GM13977 (cell line): ENCODE measurements at places on chromosomes 4 and X.

GRCh38 chr4:110216129-110216528 is 17.7 kb upstream of the ELOVL6 start:
- DNase-seq, result no peak

- no peak for DNase-seq
These were observed 5.1 kb downstream of the SETD7 start for GRCh38 chr4:139550724-139551429.

- DNase-seq, result no peak
These were observed 200.9 kb downstream of the NKX6-1 start for GRCh38 chr4:84298023-84298718.

DNA sequence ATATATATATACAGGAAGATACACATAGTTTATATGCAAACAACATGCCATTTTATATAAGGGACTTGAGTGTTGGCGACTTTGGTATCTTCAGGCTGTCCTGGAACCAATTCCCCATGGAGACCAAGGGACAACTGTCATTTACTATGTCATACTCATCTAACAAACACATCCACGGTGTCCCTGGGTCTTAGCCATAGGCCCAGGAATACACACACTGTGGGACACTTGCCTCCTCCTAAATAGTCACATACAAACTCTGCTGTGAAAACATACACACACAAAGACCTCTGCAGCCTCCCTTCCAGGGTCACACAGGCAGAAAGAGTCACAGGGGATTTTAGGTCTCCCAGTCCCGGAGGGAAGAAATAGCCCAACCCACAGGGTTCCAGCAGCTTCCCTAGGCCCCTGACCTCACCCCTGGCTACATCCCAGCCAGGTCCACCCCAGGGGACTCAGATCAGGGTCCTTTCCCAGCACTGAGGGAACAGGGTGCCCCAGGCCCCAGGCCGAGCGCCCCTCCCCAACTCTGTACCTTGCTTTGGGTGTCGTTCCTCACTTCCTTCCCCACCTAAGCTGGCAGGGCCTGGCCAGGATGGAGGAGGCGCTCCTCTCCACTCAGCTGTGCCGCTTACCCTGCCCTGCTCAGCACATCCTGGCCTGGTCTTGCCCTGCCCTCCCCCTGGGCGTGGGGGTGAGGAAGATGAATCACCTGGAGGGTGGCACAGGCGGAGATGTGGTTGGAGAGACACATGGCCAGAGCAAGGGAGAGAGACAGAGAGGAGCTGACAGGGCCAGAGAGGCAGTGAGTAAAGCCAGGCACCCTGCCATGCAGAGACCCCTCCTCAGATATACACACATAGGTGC is 21.8 kb downstream of the FGD1 start:
- no peak for DNase-seq

DNA sequence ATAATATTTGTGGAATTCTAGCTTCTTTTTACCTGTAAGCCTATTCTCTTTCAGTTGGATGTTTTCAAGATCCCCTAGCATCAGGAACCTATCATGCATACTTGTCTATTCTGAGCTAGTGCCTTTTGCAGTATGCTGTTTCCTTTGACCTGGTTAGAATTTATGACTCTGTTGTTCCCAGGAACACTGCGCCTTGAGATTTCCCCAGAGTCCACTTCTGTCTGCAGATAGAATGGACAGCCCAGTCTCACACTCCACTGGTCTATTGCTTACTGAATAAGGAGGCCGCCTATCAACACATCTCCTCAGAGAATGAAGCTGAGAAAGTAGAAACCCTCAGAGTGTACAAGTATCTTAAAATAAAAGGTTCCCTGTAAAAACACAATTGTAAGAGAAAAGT is 465.1 kb upstream of the GALNTL6 start:
- no peak for DNase-seq

GRCh38 chrX:53831662-53832635 is 145.4 kb upstream of the HUWE1 start:
- DNase-seq, result peak; percentile 55

DNA sequence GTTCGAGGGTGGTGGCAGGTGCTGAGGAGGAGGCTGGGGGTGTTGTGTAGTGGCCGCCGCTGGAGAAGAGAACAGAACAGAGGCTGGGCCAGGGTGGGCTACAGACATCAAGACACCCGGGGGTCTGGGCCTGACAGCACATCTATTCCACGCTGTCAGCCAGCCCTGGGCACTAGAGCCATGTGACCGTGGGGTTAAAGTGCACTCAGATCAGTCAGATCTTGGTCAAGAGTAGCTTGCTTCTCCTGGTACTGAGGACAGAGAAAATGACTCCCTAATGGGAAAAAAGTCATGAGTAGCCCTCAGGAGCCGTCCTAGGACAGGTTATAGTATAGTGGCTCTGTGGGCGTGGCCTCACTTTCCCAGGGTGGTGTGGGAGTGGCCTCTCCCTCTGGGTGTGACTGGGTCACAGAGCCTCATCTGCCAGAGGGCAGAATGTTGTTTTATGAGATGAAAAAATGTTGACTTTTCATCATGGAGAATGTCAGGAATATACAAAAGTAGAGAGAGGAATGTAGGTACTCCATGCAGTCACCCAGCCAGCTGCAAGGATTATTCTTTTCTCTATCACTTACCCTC is 19.4 kb downstream of the TRMT44 start:
- no peak for DNase-seq

GRCh38 chr4:99861120-99861905 is 32.9 kb downstream of the LAMTOR3 start:
- no peak for DNase-seq

- DNase-seq, result no peak
These were observed 45.1 kb downstream of the ARHGEF9 start for GRCh38 chrX:63739885-63740284.

GRCh38 chr4:166078383-166078782 is 205.3 kb downstream of the TLL1 start:
- DNase-seq, result no peak

GRCh38 chr4:177410566-177410965 is 31.7 kb downstream of the AGA start:
- DNase-seq, result no peak

- DNase-seq, result no peak
These were observed 204.9 kb downstream of the EVC2 start for GRCh38 chr4:5503336-5503936.

GRCh38 chr4:118417325-118417724 is 64.5 kb upstream of the PRSS12 start:
- no peak for DNase-seq

- no peak for DNase-seq
These were observed 95.4 kb downstream of the NYX start for GRCh38 chrX:41542536-41542935.

DNA sequence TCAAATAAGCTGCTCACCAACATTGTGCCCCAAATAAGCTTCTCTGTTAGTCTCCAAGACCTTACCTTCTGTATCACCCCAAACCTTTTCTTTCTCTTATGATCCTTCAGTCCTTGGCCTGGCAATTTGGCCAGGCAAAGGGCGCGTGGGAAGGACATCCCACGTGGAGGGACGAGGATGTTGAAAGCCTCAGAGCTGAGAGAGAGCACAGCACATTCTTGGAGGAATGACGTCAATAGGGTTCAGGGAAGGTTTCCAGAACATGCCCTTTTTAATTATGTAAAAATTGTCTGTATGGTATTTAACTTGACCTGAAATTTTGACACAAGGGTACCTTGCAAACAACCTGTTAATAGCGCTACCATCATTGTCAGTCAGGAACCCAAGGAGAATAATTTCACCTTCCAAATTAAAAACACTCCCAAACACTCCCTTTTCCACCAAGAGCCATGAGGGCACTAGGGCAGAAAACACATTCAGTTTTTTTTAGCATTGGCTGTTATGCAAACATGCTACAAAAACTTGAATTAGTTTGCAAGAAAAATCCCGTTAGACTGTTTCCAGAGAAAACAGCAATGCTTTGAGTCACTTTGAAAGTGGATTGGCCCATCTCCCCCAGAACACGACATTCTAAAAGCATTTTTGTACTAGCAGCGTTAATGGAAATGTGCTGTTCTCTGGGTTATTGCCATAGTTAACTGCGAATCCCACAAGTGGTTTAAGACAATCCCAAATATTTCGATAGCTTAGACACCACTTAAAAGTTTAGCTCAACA is 183.2 kb upstream of the PUDP start:
- no peak for DNase-seq

- no peak for DNase-seq
These were observed 331.3 kb downstream of the GRXCR1 start for GRCh38 chr4:43223820-43224219.

DNA sequence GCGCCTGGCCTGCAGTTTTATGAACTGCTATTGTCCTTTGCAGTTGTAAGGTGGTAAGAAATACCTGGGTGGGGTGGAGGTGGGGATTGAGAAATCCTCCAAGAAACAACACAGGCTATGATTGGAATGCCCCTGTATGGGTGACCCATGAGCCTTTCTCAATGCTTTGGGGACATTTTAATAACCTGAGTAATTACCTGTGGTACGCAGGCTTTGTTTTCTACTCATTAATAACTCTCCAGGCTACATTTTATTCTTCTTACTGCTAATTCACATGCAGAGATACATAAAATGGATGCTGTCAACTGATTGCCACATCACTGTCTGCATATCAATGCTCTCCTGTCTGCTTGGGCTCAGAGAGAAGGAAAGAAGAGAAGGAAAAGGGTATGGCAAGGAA is 41.8 kb downstream of the PHEX start:
- DNase-seq, result no peak

GRCh38 chr4:137390707-137391106 is 141.6 kb downstream of the PCDH18 start:
- no peak for DNase-seq

DNA sequence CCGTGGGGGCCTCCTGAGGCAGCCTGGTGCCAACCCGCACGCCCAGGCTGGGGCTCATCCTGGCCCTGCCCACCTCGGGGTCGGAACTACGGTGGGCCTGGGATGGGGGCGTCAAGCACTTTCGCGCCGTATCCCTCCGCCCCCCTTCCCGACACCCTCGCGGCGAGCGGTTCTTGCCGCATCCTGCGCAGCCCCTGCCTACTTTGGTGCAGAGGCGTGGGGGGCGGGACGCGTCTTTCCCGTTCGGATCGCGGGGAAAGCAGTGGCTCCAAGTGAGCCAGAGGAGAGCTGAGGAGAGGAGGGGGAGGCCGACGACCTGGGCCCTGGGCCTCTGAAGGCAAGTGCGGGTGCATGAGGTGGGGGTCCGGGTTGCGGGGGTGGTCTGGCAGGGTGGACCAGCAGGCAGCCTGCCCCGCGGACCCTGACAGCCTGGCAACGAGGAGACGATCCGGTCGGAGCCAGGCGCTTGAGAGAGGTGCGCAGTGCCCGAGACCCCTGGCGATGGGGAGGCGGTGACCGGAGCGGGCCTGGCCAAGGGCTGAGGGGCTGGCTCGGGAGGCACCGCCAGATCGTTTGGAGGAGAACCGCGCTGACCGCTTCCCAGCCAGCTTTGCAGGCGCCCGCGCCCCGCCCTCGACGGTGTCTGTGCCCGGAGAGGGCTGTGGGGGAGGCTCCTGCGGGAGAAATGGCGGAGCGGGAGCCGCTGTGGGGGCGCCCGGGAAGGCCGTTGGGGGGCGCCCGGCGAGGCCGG is at the start of gene GPRASP2:
GPRASP2 (plus strand) TSS at position 233 of the 751 bp plus-strand sequence. CDS start 2,422 bp downstream, outside the sequence.
- no peak for DNase-seq
